T-helper 2 cell (primary cell): ENCODE measurements at places on chromosomes 5 and 9.

DNA sequence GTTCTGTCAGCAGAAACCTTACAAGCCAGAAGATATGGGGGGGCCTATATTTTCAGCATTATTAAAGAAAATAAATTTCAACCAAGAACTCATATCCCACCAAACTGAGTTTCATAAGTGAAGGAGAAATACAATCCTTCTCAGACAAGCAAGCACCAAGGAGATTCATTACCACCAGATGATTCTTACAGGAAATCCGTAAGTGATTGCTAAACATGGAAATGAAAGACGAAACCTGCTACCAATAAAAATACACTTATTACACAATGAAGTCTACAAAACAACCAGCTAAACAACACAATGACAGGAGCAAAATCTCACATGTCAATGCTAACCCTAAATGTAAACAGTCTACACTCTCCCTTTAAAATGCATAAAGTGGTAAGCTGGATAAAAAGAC lies 17.8 kb upstream of the C9orf72 start:
- DNase-seq: no peak

GRCh38 chr5:81895307-81895706 lies 76.5 kb upstream of the ATG10 start:
- DNase-seq: no peak

DNA sequence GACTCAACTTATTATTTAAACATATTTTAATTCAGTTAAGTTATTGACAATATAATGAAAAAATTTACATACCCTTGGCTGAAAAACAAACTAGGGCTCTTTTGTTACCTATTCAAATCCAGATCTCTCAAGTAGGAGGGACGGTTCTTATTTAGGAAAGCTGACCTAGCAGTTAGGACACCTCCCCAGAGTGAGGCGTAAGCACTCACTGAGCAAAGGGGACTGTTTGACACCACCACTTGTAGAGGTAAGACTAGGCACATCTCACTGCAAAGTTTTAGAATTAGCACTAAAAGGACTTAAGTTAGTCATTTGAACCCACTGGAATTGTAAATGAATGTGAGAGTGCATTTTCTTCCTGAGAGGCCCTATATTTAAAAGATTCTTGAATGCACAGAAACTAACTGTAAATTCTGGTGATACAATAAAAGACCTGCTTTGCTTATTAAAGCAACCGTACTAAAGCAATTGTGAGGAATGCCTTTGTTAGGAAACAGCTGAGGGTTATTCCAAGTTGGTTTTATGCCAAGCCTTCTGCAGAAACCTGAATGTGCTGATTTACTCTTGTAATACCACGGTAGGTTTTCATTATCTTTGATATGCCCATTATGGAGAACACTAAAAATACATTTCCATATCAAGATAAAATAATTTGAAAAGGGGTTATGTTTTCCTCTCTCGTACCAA lies 16.2 kb downstream of the HACD4 start:
- DNase-seq: no peak

GRCh38 chr9:19720377-19720776 lies 68.5 kb downstream of the SLC24A2 start:
- DNase-seq: no peak

DNA sequence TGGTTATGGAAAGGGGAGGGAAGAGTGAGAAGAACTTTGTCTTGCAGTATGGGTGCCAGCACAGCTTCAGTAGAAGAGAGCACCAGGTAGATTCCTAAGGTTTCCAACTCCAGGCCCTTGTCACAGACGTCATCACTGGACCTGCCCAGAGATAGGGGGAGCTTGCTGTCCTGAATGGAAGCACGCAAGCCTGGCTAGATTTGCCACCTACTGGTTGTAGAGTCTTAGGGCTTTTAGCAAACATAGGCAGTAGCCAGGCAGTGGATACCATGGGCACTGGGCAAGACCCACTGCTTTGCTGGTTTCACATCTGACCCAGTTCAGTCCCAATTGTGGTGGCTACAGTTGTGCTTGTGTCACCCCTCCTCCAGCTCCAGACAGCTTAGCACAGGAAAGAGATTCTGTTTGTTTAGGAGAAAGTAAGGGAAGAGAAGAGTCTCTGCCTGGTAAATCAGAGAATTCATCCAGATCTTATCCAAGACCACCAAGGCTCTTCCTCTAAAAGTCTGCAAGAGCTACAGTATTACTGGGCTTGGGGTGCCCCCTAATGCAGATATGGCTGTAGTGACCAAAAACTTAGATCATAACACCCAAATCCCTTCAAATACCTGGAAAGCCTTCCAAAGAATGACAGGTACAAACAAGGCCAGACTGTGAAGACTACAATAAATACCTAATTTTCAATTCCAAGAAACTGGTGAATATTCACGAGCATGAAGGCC lies 158.9 kb downstream of the HINT1 start:
- DNase-seq: no peak

DNA sequence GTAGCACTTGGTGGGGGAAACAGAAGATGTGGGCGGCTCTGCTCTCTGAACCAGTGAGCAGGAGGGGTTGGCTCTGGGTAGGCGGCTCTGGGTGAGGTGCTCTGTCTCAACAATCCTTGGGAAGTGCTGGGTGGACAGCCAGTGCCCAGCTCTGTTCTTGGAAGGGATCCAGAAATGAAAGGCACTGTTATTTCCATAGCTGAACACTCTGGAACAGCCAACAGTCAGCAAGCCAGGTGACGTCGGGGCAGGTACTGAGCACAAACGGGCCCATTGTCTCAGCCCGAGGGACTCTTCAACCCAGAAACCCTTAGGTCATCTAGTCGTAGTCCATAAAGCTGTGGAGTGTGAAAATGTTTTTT lies 36.3 kb downstream of the OLFM1 start:
- no peak for DNase-seq

DNA sequence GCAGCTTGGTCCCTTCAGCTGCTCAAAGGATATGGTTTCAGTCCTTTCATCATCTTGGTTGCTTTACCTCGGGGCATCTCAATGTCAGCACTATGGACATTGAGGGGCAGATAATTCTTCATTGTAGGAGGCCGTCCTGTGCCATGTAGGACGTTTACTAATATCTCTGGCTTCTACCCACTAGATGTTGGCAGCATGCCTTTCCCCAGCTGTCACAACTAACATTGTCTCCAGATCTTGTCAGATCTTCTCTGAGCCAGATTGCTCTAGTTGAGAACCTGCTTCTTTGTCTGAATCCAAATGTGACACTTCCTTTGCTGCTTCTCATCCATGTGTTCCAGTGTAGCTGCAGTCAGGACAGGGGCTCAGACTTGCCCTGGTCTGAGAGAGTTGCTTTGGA lies 10.3 kb downstream of the PTPA start:
- no peak for DNase-seq

GRCh38 chr5:79959407-79959806 lies 31.7 kb downstream of the MTX3 start:
- DNase-seq: no peak

DNA sequence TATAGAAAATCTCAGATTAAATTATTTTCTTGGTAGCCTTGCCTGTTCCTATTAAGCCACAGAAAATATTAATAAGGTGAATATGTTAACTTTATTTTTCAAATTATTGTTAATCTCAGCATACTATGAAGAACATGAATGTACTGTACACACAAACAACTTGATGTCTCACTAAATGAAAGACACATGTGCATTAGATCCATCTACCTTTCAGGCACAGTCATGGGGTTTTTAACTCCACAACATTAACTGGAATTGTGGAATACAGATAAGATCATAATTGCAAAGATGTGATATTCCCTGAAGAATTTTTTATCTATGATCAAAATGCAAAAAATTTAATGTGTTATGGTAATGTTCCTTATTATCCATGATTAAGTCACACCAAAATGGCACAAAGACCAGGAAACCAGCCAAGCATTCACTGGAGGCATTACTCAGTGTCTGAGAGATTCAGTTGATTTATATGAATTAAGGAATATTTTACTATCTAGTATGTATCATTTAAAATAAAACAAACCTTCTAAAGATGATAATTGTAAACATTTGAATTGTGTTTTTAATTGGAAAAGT lies 150.0 kb upstream of the VCAN start:
- DNase-seq: no peak

GRCh38 chr5:77921094-77921768 lies 145.1 kb upstream of the TBCA start:
- DNase-seq: no peak

DNA sequence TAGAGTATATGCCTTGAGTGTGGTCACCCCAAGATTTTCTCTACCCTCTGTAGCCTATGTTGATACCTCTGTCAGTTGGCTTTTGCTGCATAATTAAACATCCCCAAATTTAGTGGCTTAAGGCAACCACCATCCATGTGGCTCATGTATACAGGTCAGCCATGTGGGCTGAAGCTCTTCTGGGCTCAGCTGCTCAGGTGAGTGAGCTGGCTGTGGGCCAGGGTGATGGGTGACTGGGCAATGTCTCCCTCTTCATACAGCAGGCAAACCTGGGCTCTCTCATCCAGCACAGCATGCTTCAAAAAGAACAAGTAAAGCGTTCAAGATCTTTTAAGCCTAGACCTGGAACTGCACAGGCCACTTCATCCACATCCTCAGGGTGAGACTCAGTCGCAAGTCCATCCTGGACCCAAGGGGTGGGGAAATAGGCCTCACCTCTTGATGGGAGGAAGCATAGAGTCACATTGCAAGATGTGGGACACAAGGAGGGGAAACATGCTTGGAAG lies 188.2 kb upstream of the TAS2R1 start:
- no peak for DNase-seq

- DNase-seq: no peak
Measured at GRCh38 chr9:35882996-35883395, 12.8 kb upstream of the OR13J1 start.

- peak; percentile 64 for DNase-seq
Measured at GRCh38 chr9:127903557-127904475, 4.4 kb upstream of the ST6GALNAC6 start.

DNA sequence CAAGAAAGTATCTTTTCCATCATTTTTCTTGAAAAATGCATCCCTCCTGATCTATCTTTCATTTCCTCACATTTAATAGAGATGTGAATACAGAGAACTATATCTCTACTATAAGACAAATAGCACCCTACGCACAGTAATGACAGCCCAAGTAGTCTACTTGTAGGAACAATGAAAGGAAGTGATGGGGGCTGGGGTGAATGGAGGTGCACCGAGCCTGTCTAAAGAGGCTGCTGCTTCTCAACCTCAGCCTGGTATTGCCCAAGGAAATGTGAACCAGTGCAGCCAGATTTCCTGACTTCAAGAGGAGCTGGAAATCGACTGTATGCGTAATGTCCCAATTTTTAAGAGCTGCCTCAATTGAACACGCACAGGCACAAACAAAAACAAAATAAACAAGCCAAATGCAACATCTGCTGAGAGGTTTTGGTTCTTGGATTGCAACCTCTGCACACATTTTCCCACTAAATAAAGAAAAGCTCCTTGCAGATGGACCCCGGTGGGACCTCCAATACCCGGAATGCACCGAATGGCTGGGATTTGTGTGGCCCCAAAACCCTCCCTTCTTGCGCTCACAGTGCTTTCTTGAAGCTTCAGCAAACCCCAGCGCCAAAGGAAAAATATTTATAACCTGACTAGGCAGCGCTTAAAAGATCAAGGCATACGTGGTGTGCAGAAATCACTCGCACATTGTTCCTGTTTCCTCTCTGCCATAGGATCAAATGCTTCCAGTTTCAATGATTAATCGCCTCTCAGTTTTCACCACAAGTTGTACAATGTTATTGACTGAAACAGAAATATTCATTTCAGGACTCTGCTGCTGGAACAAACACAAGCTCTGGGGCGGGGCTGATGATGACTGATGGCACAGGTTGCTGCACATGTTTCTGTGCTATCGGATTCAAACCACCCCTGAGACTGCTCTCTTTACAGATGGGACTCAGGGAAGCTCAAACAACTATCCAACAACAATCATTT lies 68.3 kb downstream of the KCNIP1 start:
- no peak for DNase-seq

GRCh38 chr9:133553973-133554713 lies 19.6 kb downstream of the ADAMTSL2 start:
- no peak for DNase-seq

DNA sequence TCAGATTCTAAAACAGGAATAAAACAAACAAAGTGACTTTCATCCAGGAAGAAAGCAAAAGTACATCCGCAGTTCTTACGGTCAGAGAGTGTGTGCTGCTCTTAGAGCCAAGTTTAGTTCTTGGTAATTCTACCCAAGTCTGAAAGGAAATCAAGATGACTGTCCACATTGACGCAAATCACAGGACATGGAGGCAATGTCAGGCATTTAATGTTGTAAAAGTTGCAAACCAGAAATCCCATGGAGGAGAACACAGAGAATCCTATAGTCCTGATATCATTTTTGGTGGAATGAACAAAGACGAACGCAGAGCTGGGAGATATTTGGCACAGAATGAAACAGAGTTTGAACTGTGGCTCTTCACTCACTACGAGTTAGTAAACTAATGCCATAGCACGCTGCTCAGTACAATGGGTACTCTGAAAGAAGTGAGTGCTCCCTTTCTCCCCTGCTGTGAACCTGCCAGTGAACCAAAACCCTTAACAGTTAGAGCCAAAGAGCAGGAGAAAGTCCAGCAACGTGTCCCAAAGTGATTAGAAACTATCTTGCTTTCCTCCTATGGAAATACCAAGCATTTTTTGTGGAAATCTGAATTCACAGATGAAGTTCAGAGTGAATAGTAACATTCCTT lies 74.3 kb downstream of the MUSK start:
- DNase-seq: no peak

GRCh38 chr5:65555287-65555686 lies 7.7 kb downstream of the CENPK start:
- DNase-seq: no peak

DNA sequence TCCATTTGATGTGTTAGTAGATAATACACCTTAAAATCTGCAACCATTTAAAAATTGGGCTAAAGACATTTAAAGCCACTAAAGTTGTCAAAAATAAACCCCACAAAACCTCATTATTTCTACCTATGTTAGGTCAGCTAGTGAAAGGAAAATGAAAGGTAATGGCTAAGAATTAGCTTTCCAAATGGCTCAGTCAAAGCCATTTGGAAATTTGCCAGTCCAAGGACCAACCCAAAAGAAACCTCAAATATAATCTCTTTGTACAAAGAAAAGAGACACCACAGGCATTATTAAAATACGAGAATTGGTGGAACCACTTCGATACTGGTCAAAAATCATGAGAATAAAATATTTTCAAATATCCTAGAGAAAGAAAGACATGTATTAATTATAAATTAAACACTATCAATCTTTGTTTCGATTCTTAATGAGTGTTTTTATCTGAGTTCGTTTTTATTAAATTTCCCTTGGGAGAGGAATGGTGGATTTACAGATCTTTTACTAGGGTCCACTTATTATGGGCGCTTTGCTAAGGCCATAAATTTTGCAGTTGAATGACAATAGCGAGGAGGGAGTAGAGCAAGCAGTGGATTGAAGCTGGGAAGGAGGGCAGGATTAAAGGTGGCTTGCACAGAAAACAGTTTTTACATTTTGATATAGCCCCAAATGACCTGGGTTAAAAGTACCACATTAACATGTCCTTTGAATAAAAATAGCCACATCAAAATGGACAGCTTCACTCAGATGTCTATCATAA lies 116.8 kb upstream of the SHB start:
- no peak for DNase-seq

GRCh38 chr5:126414874-126415502 lies 8.2 kb upstream of the GRAMD2B start:
- no peak for DNase-seq

GRCh38 chr9:114187827-114188226 lies 32.5 kb downstream of the COL27A1 start:
- no peak for DNase-seq
